ENCODE measurements at places on chromosomes 13 and 19.
A peak's percentile ranks its signal among the peaks of the same experiment; 100 is the strongest.

GRCh38 chr19:1521636-1522035 is 2.2 kb upstream of the PLK5 start:
- no peak for DNase-seq

GRCh38 chr13:53045189-53045588 is 16.6 kb downstream of the OLFM4 start:
- DNase-seq, result no peak

GRCh38 chr19:55640043-55640576 is 692 bp upstream of the ZNF580 start:
- peak; percentile 76 for DNase-seq

- DNase-seq, result no peak
Measured at GRCh38 chr13:106143930-106144709, 391.3 kb downstream of the EFNB2 start.

DNA sequence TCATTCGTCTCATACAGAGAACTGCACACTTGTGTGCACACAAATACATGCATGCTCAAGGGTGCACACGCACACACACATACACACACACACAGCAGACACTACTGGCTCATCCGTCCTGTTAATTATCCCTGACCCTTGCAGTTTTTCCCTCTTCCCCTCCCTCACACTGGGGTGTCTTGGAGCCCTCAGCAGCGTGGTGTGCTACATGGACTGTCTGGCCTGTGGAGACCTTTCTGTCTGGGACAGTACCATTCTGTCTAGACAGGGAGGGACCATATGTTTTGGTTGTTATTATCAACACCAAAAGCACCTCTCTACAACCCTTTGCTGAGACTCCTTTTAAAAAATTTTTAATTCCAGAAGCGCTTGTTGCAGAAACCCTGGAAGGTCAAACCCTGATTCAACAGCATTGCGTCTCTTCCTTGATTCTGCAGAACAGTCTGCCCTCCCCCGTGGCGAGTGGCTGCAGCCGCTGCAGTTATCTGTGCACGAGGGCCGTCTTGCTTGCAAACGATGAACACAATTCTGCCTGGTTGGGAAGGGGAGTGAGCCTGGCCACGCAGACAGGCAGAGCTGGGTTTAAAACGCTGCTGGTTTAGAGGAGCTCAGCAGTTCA is 374.0 kb downstream of the IRS2 start:
- DNase-seq, result no peak

- no peak for DNase-seq
Measured at GRCh38 chr13:109615721-109616420, 170.5 kb downstream of the IRS2 start.

DNA sequence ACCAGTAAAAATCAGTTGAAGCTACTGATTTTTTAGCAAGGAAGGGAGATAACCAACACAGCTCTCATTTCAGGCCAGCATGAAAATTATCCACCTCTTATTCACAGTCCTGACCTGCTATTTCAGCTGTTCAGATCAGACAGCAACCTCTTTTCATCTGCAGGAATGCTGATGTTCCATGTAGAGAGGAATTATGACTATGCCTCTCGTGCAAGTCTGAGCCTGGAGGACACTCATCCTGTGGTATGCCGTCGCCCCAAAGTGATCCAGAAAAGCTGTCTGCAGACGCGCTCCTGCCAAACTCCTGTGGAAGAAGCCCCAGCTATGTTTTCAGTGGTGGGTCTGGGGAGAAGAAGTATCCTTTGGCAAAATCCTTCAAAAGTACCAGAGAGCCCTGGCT is 563.5 kb upstream of the SLITRK1 start:
- no peak for DNase-seq

- DNase-seq, result no peak
Measured at GRCh38 chr13:64505336-64505910, 2724.7 kb downstream of the PCDH9 start.

DNA sequence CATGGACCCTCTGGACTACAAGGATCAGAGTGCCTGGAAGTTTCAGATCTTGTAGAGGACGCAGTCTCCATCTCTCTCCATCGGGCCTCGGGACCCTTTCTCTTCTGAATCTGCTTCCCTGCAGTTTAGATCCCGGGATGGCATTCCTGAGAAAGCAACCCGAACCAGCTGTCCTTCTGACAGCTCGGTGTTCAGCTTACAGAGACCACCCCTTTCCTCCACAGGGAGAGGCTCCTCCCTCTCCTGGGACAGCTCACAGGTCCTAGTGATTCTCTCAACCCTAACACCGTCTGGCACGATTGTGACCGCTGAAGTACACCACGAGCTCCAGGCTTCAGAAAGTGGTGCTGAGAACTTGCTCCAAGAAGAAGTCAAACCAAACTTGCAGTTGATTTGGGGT is 18.2 kb downstream of the CRX start:
- no peak for DNase-seq

GRCh38 chr19:42198676-42199439 is 18.6 kb downstream of the DEDD2 start:
- peak; percentile 42 for DNase-seq

DNA sequence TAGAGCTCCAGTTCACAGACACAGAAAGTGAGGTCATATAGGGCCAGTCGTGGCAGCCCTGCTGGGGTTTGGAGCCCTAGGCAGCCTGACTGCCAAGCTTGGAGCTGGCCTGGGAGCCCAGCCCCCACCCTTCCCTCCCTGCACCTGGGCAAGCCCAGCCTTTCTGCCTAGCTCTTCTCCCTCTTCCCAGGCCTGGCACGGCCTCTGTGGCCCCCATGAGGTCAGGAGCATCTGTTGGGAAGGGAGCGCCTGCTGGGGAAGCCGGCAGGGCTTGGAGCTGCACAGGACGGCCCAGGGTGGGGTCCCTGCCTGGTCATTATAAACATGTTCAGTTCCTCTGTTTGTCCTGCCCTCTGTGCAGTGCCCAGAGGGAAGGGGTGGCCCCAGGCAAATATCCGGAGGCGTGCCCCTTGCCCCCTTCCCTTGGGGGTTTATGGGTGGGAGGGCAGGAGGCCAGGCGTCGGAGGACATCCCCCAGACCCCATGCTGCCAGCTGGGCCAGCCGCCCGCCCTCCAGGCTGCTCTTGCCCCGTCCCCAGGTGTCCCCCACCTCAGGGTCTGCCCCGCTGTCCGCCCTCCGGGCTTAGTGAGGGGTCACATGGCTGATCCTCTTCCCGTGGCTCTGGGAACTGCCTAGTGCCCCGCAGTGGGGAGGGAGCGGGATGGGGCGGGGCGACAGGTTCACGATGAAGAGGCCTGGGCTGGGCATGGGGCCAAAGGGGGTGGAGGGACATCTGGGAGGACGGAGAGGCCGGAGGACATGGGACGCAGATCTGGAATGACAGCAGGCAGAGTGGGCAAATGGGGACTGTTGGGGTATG is 30.0 kb upstream of the NCCRP1 start:
- no peak for DNase-seq

GRCh38 chr19:13012390-13012689 is 17.1 kb downstream of the NFIX start:
- DNase-seq, result no peak

DNA sequence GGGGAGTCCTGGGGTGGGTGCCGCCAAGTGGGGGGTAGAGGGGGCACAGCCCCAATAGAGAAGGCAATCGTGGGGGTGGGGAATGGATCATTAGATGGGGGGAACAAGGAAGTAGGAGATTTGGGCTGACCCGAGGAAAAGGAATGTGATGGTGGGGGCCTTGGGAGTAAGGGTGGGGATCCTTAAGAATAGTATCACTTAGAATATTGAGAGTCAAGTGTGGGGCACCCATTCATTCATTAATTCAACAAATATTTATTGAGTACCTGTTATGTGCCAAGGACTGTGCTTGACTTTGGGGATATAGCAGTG is 641 bp downstream of the PPP5C start:
- no peak for DNase-seq

DNA sequence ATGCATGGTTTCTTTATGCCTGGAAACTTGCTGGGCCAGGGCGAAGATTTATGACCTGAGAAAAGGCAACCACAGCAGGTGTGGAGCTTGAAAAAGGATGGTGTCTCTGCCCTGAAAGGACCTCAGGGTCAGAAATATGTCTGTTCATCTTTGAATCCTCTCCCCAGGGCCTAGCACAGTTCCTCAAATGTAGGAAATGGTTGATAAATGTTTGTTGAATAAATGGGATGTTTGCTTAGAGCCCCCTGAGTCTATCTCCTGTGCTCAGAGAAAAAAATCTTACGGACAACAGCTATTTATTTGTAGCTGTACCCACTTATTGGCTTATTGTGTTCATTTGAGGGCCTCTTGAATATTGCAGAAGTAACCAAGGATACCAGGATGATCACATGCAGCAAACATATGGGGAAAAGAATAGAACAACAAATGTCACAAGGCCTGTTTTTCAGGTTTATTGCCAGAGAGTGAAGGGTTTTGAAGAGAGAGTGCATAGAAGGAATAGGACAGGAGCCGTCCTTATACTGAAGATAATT is 114.5 kb downstream of the KLF5 start:
- no peak for DNase-seq

GRCh38 chr19:18274781-18275356 is 617 bp upstream of the IQCN start:
- no peak for DNase-seq

- DNase-seq, result no peak
Measured at GRCh38 chr13:94464771-94465170, 14.7 kb downstream of the DCT start.

DNA sequence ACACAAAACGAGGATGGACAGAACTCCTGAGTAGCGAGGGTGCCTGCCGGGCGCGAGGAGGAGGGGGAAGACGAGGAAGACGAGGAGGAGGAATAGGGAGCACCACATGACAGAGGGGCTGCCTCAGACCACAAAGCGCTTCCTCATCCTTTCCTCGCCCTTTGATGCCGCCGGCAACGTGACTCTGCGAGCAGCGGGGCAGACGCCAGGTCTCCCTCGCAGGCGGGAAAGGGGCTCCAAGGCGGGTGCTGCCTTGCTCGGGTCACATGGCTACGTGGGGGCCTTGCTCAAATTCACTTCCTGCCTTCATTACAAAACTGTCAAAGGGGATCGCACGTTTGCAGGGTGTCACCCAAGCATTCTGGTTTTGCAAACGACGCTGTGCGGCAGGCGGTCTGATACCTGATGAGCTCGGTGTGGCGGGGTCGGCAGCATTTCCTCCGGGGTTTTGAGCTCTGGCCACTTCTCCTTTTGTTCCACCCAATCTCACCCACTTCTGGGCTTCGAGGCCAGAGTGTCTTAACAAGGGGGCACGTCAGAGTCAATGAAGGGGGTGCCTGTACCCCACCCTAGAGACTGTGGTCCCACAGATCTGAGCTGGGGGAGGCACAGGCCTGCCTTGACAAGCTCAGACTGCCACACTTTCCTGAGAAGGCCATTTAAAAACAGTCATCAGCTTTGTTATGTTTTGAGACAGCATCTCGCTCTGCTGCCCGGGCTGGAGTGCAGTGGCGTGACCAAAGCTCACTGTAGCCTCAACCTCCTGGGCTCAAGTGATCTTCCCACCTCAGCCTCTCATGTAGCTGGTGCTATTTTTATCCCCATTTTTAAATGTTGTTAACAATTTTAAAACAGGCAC is 14.9 kb downstream of the MAP2K2 start:
- DNase-seq, result peak; percentile 47

GRCh38 chr19:49422407-49423070 is 702 bp downstream of the PTH2 start:
- DNase-seq, result peak; percentile 42

- no peak for DNase-seq
Measured at GRCh38 chr13:44498969-44499368, 77.2 kb downstream of the TSC22D1 start.

- no peak for DNase-seq
Measured at GRCh38 chr13:33577007-33577406, 240.9 kb upstream of the RFC3 start.

GRCh38 chr19:570937-571565 is 1.3 kb upstream of the BSG start:
- peak; percentile 39 for DNase-seq

GRCh38 chr13:89310943-89311672 is 1639.9 kb downstream of the SLITRK5 start:
- DNase-seq, result no peak

- DNase-seq, result no peak
Measured at GRCh38 chr13:37273836-37274235, 168.4 kb upstream of the CSNK1A1L start.

- no peak for DNase-seq
Measured at GRCh38 chr13:25237083-25237482, 50.2 kb downstream of the MTMR6 start.

DNA sequence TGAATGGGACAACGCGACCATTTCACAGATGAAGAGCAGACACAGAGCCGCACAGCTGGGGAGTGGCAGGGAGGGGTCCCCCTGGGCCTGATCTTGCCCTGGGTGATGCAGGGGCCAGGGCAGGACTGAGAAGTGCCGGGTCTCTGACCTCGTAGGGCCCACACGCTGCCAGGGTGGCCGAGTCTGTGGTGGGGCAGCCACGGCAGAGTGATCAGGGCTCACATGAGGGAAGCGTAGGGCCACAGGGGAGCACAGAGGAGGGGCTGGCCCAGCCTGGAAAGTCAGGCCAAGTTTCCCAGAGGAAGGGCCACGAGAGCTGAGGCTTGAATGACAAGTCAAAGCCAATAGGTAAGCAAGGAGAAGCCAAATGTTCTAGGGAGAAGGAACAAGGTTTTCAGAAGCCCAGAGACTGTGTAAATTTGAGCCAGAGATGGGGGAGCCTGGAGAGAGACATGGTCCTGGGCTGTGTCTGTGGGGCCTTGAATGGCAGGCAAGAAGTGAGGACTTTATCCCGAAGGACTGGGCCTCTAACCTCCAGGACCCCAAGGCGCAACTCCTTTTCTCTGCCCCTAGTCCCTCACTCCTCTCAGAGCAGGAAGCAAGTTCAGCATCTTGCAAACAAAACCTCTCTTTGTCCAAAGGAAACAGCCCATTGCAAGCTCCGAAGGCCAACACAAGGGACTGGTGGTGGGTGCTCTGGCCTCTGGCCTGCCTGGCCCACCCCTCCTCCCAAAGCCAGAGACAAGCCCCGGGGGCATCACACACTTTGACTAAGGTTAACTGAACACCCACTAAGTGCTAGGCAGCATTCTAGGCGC is 31.7 kb upstream of the FXYD3 start:
- DNase-seq, result no peak

- DNase-seq, result no peak
Measured at GRCh38 chr13:26629260-26629825, 71.9 kb downstream of the WASF3 start.

DNA sequence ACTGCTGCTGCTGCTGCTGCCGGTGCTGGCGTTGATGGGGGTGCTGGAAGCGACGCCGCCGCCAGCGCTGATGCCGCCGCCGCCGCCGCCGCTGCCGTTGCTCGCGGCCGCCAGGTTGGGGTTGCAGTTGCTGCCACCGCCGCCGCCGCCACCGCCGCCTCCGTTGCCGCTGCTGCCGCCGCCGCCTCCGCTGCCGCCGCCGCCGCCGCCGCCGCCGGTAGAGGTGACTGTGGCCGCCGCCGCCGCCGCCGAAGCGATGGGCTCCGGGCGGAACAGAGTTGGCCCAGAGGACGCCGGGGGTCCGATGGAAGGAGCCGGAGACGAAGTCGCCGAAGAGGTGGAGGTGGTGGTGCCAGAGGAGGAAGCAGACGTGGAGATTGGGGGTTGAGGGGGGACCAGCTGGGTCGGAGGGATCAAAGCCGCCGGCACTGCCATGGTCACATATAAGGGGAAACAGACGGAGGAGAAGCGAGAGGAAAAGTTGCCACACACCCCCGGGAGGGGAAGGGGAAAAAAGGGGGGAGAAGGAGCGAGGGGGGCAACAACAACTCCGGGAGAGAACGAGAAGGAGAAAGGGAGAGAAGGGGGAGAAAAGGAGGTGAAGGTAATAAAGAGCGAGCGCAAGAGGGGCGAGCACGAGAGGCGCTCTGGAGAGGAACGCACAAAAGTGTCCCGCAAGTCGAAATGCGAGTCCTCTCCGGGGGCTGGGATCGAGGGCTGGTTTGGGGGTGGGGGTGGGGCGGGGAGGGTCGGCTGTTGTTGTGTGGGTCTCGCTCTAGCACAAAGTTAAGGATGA is 471 bp downstream of the DACH1 start:
- DNase-seq, result peak; percentile 17
